ENCODE measurements at places on chromosomes 4 and X.

DNA sequence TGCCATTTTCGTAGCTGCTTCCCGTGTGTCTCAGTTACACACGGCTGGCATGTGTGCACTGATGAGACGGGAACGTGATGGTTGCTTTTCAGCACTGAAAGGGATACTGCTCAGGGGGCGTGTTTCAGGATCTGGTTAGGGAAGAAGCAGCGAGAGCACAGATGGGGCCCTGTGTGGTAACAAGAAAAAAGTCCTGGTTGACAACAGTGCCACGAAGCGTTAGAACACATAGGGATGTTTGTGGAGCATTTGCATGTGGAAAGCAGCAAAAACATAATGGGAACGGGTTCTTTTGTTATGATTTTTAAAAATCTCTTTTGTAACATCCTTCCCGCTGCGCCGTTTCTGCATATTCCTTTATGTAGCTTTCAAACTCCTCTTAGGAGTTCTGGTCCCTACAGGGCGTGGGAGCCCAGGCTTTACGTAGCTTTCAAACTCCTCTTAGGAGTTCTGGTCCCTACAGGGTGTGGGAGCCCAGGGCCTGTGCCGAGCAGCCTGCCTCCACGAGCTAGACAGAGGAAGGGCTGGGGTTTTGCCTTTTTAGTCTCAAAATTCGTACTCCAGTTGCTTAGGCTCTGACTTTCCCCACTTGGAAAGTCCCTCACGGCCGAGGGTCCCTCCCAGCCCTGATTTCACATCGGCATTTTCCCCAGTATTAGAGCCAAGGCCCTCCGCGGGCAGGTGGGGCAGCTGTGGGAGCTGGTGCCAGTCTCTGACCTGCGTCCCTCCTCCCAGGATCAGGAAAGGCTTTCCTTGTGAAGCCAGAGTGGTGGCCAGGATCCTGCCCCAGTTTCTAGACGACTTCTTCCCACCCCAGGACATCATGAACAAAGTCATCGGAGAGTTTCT lies 11.0 kb upstream of the MSANTD1 start:
- no peak for DNase-seq

DNA sequence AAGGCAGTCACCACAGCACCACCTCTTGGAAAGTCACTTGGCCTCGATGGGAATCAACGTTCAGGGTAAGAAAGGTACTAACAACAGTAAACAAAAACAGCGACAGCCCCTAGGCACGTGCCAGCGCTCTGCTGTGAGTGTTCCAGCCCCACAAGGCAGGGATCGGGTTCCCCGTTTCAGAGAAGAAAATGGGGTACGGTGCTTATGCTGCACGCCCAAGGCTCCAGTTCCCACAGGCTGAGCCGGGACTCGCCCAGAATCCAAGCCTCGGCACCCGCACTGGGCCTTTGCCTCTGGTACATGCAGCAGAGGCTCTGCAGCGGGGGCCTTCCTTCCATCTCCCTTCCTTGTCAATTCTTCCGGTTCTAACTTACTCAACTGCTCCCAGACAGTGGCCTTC lies 37.3 kb downstream of the WDR1 start:
- no peak for DNase-seq

GRCh38 chr4:18214411-18215055 lies 193.0 kb upstream of the LCORL start:
- no peak for DNase-seq

DNA sequence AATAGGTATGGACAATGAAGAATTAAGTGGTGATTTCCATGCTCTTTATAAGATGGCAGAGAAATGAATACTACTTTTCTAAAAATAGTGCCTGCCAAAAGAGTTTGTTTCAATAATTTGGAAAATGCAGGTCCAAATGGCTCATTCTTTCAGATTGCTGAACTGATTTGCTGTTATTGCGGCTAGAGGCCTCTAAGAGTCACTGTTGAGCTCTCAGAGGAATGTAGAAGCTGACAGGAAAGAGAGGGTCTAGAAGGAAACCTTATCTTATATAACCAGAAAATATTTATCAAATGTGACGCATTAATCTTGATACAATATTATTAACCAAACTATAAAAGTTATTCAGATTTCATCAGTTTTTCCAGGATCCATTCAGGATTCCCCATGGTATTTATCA lies 65.7 kb upstream of the PAGE1 start:
- no peak for DNase-seq

DNA sequence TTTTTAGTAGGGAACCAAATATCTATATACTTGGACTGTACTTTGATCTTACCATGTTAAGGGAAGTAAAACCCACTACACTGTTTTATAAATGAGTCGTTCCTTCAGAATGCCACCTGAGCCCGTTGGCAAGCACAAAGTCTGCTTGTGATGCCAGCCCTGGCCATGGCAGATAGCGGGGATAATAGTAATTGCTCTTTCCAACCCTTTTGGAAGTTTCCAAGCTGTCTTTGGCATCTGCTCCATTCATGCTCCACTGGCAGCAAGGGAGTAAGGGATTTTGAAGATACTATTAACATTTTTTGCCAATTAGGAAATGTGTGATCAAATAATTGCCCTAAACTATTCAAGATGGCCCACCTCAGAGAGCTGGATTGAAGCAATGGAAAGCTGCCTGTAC lies 689.2 kb upstream of the SLIT2 start:
- no peak for DNase-seq

- no peak for DNase-seq
Observed at GRCh38 chr4:118968005-118968404, 79.4 kb downstream of the SYNPO2 start.

- DNase-seq, result no peak
Observed at GRCh38 chr4:69984030-69984443, 11.7 kb upstream of the STATH start.

DNA sequence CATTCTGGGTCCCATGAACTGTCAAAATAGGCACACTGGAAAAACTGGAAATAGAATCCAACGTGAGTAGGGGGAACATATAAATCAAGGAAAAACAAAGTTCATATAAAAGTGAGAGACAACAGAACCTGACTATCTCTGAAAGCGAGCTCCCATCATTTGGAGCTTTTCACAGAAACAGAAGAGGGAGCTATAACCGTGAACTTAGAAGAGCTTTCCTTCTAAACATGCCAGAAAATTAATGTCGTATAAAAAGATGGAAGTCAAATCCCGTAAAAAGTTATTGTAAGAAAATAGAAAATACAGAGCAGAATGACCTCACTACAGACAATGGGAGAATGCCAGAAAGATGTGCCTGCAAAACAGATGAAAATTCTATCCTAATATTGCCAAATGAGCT lies 23.9 kb upstream of the HSD17B10 start:
- no peak for DNase-seq

Data from stimulated activated CD4-positive, alpha-beta T cell treated with anti-CD3 and anti-CD28 coated beads, TNF-alpha, amount 100 ng/mL, for 4 hours (primary cell).